ENCODE measurements at places on chromosomes 12 and 14.

GRCh38 chr12:79901506-79901905, 33.4 kb downstream of the PPP1R12A start:
- DNase-seq: no peak

GRCh38 chr14:58699681-58700205, 62.0 kb downstream of the DACT1 start:
- no peak for DNase-seq

DNA sequence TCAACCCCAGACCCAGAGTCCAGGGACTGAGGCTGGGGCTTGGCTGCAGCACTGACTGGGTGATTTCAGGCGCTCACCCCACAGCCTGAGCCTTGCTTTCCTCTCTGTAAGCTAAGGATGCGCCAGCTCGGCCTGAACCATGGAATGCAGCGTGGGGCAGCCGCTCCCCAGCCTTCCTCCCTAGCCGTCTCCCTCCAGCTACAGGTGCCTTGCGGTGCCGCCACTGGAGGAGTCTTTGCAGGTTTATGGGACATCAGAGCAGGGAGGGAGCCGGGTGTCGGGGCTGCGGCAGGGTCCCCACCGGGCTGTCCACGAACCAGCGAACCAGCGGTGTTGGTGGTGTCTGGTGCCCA, 19.4 kb downstream of the PPP2R5C start:
- no peak for DNase-seq

DNA sequence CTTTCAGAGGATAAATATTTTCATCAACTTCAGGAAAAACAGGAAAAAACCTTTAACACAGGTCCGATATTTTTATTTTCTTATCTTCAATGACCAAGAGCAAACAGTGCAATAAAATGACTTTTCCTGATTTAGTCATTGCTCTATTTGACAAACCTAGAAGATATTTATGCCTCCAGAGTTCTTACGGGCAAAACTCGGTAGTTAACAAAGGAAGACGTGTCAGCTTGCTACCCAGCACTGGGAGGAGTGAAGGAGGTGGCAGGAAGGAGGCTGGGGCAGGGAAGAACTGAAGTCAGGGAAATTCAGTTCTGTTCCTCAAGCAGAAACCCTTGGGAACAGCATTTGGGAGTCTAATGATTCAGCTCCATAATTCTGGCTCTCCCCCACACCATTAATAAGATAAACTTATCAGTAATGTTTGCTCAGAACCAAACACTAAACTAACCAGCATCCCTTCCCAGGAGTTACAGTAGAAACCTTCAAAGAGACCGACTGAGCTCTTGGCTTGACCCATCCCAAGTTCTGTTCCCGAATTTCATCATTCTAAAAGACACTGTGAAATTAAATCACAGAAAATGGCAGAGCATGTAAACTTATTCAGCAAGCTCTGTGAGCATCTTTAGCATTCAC, 163.3 kb downstream of the APAF1 start:
- DNase-seq: no peak

GRCh38 chr12:49456131-49456679, 82.6 kb upstream of the KCNH3 start:
- no peak for DNase-seq

DNA sequence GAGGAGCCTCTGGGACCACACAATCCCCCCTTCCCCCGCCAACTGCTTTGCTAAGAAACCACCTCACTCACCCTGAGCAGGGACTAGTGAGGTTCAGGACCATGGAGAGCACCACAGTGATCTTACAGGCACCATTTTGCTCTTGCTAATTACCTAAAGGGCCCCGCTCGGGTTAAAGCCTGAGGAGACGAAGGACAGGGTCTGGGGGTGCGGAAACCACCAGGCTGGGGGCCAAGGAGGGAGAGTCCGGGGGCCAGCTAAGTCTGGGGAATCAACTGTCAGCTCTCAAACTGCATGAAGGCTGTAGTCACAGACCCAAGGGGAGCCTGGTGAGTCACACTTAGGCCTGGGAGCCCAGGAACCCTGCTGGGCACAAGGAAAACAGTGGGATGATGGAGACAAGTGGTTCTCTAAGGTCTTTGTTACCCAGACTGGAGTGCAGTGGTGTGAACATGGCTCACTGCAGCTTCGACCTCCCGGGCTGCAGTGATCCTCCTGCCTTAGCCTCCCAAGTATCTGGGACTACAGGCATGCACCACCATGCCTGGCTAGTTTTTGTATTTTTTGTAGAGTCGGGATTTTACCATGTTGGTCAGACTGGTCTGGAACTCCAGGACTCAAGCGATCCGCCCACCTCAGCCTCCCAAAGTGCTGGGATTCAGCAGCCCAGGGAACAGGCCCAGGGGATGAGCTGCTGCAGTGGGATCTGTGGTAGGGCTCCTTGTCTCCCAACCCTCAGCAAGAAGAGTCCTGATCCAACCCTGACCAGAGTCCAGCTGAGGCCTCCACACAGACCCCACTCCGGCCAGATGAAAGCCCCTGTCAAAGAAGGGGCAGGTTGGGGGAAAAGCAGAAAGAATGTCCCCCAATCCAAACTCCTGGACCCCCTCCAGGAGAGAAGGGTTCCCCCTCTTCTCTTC, 98.8 kb downstream of the CALM1 start:
- DNase-seq: no peak

DNA sequence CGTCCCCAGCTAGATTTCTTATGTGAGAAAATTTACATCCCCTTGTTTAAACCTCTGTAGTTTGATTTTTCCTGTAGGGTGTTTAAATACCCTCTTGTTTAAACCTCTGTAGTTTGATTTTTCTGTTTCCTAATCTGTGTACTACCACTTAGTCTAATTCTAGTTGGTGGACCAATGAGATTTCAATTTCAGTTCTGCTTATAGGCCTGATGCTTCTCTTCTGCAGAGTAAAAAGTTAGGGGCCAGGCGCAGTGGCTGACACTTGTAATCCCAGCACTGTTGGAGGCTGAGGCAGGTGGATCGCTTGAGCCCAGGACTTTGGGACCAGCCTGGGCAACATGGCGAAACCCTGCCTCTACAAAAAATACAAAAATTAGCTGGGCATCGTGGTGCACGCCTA, 11.5 kb downstream of the UBC start:
- no peak for DNase-seq

DNA sequence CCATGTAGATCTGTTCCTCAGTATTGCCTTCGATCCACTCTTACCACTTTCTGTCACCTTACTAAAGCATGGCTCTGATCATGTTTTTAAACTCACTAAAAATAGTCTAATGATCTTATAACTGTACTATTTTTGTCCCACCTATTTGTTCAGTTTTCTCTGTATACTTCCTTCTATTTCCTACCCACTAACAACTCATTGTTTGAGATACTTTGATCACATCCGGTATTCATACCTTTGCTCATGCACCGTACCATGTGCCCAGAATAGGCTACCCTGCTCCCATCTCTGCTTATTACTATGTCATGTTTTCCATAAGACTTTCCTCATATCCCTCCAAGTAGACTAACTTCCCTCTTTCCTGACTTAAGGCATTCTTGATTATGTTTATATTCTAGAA, 128.6 kb downstream of the MED13L start:
- DNase-seq: no peak

- DNase-seq: no peak
These were observed 250.0 kb upstream of the E2F7 start for GRCh38 chr12:77315407-77315806.

DNA sequence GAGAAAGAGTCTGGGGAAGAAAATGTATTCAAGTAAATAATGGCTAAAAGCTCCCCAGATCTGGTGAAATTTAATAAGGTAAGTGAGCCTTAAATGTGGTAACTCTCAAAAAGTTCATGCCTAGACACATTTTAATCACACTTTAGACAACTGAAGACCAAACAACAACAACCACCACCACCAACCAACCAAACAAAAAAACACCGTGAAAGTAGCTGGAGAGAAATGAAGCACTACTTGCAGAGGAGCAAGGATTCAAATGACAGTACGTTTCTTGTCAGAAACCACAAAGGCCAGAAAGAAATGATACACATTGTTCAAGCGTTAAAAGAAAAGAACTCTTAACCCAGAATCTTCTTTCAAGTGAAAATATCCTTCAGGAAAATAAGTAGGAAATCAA, 208.3 kb downstream of the MYRFL start:
- no peak for DNase-seq

DNA sequence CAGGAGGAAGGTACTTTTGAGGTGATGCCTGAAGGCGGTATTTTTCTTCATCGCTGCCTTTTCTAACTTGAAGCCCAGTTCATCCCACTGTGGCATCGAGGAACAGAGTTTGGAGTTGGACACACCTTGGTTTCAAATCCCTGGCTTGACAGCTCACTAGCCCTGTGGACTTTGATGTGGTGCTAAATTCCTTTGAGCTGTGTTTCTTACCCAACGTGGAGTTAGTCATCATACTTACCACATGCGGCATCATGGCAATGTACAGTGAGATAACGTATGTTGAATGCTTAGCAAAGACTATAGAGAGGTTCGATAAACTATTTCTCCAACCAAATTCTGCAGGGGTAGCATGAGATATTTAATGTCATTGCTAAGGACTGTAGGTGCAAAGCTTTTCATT, 3.4 kb downstream of the PLEKHG3 start:
- DNase-seq: no peak

GRCh38 chr12:14256121-14256520, 109.4 kb upstream of the ATF7IP start:
- DNase-seq: no peak

GRCh38 chr14:101065696-101066694, 162.5 kb upstream of the RTL1 start:
- DNase-seq: no peak

GRCh38 chr12:115864396-115864795, 413.1 kb downstream of the MED13L start:
- DNase-seq: no peak

GRCh38 chr12:33248364-33248763, 191.3 kb downstream of the SYT10 start:
- no peak for DNase-seq

- DNase-seq: no peak
These were observed 103.0 kb downstream of the PUS7L start for GRCh38 chr12:43655586-43655985.

- no peak for DNase-seq
These were observed 175.8 kb downstream of the SLC2A13 start for GRCh38 chr12:39930101-39930500.

GRCh38 chr12:109127533-109128242, 11.3 kb downstream of the ACACB start:
- no peak for DNase-seq

GRCh38 chr14:78240567-78240966, 70.4 kb downstream of the NRXN3 start:
- DNase-seq: no peak

GRCh38 chr14:65815127-65815526, 402.6 kb downstream of the FUT8 start:
- no peak for DNase-seq

DNA sequence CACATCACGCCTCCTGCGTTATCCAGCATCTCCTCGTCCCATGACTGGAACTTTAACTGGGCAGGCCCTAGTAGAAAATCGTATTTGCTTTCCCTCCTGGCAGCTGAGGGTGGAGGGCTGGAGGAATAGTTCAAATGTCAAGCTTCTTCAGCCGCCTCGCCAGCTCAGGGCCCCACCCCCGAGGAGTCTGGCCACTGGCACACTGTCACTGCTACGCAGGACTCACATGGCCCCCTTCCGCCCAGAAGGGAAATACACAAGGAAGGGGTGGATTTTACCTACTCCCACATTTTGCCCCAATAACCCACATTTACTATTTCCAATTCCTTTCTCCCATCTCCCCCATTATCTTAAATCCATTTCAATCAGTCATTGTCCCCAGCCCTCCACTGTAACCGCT, 8.6 kb downstream of the SLC6A13 start:
- no peak for DNase-seq

- DNase-seq: no peak
These were observed 122.2 kb downstream of the PIWIL1 start for GRCh38 chr12:130459916-130460315.

DNA sequence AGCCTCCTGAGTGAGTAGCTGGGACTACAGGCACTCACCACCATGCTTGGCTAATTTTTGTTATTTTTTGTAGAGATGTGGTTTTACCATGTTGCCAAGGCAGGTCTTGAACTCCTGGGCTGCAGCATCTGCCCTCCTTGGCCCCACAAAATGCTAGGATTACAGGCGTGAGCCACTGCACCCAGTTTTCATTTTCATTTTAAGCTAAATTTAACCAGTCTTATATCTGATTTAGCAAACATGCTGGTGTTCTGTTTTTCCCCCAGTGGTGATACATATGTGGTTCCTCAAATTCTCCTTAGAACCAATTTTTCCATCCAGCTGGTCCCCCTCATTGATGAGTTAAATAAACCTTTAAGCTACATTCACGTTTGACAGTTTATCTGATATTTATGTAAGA, 43.8 kb upstream of the BICD1 start:
- DNase-seq: no peak

GRCh38 chr12:92434607-92435025, 268.2 kb upstream of the PLEKHG7 start:
- no peak for DNase-seq

DNA sequence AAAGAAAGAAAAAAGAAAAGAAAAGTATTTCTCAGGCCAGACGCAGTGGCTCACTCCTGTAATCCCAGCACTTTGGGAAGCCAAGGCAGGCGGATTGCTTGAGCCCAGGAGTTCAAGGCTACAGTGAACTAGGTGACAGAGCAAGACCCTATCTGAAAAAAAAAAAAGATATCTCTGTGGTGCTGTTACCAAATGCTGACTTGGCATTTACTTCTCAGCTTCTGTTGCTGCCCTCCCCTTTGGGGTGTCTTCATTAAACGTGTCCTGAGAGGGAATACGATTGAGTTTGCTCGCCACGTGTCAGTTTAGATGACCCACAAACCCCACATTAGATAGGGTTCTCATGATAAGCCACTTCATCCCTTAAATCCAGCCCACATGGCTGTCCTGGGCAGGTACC, 4.4 kb upstream of the POLR3B start:
- no peak for DNase-seq

DNA sequence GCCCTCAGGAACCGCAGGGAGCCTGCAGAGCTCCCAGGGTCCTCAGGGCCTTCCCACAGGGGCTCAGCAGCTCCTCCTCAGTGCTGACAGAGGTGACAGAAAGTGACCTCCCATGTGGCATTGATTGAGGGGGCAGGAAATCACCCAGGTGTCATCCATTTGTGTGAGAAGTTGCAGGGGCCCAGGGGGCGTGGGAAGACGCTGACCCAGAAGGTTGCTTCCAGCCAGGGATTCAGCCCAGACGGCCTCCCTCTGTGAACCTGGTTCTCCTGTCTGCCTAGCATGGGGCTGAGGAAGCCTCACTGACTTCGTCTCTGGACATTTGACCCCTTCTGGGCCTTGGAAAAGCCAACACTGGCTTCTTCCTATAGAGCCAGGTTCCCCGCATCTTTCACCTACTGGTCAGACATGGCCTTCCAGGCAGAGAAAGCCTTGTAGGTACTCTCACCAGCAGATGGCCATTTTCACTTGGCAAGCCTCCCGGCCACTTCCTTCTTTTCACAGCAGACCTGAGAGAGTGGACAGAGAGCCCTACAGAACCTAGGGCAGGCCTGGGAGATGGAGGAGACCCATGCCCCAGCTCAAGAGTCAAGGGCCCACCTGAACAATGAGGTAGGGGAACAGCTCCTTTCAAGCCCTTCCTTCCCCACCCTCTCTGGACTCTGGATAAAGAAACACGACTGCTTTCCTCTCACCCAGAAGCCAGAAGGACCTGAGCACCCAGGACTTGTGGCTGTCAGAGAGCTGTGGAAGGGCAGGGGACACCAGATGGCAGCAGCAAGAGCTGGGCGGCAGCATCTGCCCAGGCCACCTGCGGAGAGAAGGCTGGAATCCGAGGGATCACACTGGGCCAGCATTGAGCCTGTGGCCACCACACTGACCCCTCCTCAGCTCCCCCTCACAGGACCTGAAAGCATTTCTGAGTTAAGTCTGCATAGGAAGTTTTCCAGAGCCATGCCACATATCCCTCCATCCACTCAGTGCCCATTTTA, 377.8 kb downstream of the DPF3 start:
- no peak for DNase-seq
